Heart right ventricle (tissue), 16 donors: ENCODE measurements at places on chromosomes 2 and 18. TPM values are rescaled to one million over a fixed set of nuclear protein-coding genes. Genes with fewer than 3 reads are reported as not detected.

- DNase-seq = no peak
Observed at GRCh38 chr18:57797209-57797651, 5.9 kb downstream of the ATP8B1 start.

The PARD3B gene
- 10.0 TPM for total RNA-seq

The NETO1 gene
- total RNA-seq = not detected

DNA sequence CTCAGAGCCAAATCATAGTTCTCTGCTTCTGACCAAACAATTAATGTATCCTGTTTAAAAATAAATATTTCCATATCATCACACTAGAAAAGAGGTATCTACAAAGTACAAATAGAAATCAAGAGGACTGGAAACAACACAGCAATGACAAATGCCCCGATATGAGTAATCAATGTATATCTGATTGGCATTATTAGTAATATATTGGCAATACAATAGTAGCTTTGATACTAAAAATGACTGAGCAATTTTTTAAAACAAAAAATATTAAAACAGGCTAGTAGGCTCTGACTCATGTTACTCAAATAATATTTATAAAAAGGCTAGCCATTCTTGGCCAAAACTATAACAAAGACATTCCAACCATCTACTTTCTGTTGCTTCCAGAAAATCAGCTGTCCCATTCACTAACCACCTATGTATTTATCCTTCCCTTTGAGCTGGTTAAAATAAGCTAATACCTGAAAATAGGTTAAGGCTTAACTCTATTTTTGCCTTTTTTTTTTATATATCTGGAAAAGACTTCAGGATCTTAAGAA lies 13.3 kb downstream of the PPP4R3B start:
- no peak for DNase-seq

The GATA6 gene
- 69.9 TPM for total RNA-seq

DNA sequence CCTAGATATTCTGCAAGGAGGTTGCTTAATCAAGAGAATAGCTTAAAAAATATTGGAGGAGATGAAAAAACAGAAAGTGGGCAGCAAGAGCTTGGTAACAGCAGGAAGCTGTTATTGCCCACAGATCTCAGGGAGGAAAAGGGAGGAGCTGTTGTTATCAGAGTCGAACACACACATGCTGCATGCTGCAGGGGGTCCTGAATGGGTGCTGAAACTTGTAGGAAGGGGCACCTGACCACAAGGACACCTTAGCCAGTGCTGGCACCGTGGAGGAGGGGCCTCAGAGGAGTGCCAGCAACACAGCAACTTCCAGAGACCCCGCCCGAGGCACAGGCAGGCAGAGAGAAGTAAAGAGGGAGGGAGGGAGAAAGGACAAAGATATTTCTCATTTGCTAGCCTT lies 332.9 kb downstream of the SOCS6 start:
- DNase-seq = no peak

The CD302 gene
- total RNA-seq = 16.7 TPM

GRCh38 chr2:120678251-120678650 lies 57.4 kb upstream of the GLI2 start:
- DNase-seq = no peak
